ENCODE measurements at places on chromosomes 2 and 18.

DNA sequence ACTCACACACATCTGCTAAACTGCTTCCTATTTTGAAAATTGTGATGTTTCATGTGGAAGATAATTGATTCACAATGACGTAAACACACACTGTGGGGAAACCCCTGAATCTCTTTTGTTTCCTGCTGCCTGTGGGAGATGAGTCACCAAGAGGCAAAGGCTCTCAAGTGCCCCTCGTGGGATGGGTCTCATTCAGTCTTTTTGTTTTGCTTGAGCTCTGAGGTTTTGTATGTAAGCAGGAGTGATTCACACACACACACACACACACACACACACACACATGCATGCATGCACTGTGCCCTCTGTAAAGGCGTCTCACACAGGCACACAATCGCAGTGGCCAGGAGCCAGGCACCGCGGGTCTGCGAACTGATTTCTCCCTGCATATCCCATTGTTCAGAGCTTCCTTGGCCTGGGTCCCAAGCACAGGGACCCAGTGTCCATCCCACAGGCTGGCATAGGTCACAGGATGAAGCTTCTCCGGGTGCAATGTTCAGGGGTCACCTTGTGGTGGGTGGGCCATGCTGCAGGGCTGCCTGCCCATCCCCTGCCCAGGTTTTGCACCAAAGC is 12.1 kb upstream of the ARHGEF4 start:
- DNase-seq, result peak; percentile 88

DNA sequence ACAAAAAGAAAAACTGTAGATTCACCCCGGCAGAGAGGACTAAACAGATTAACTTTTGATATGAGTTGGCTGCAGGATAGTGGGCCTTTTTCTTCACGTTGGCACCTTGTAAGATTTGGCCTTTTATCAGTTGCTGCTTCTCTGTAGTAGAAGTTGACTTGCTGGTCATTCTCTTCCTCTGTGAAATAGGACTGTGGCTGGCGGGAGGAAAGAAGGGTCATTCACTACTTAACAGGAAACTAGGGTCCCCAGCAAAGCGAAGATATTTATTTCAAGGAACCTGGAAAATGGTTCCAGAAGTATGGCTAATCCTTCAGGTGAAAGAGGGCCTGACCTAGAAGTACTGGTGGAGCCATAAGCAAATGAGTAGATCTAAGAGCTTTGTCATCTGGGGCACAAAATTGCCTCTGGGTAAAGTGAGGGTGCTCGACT is 383 bp upstream of the ATP5MC3 start:
- no peak for DNase-seq

- DNase-seq, result no peak
Measured at GRCh38 chr2:47060652-47061170, 94.4 kb downstream of the STPG4 start.

- no peak for DNase-seq
Measured at GRCh38 chr2:239075918-239076758, 228.3 kb downstream of the TWIST2 start.

DNA sequence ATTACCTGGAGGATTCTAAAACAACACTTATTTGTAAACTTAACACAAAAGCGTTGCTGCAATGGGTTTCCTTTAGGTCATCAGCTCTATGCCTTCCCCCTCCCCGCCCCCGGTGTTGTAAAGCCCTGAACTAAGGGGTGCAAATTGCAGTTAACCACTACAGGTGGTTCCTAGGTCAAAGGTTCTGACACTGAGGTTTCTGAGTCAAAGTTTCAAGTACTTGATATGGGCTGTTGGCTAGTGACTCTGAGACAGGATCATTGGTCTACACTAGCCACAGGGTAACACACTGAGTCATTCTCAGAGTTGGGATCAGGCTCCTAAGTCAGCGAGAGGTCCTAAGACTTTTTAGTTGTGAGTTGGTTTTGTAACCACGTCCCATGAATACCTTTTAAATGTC is 15.4 kb downstream of the IL1B start:
- DNase-seq, result peak; percentile 15

Data from fibroblast of lung (primary cell).